ENCODE measurements at places on chromosomes 5 and 9. TPM values are rescaled to one million over a fixed set of nuclear protein-coding genes. Genes with fewer than 3 reads are reported as not detected.
A peak's percentile ranks its signal among the peaks of the same experiment; 100 is the strongest.

The ANGPTL2 gene
- not detected for polyA plus RNA-seq

- peak; percentile 61 for DNase-seq
Observed at GRCh38 chr5:175696139-175696854, 38.4 kb downstream of the HRH2 start.

GRCh38 chr5:169656125-169656901 lies 19.2 kb downstream of the DOCK2 start:
- no peak for DNase-seq

The TRPM3 gene
- polyA plus RNA-seq: not detected

All from naive thymus-derived CD4-positive, alpha-beta T cell (primary cell).